CMK (cell line): ENCODE measurements at places on chromosomes 12 and 14.

- DNase-seq = no peak
Observed at GRCh38 chr14:70358631-70359030, 852 bp downstream of the COX16 start.

DNA sequence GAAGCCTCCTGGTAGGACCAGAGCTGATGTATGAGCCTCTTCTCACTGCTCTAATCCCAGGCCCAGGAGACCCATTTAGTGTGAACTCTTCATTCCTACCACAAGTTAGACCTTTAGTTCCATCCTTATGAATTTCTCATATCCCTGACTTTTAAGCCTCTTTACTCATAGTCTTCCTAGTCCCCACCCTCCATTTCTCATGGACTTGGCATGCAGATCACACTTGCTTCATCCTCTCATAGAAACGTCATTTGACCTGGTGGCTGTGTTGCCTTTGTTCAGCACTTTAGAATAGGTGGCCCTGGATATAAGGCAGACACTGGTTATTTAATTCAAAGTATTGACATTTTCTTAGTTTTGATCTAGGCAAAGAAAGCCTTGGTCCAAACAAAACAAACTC lies 99.5 kb downstream of the SLC16A7 start:
- no peak for DNase-seq

GRCh38 chr14:105030836-105031396 lies 10.0 kb upstream of the CDCA4 start:
- no peak for DNase-seq

DNA sequence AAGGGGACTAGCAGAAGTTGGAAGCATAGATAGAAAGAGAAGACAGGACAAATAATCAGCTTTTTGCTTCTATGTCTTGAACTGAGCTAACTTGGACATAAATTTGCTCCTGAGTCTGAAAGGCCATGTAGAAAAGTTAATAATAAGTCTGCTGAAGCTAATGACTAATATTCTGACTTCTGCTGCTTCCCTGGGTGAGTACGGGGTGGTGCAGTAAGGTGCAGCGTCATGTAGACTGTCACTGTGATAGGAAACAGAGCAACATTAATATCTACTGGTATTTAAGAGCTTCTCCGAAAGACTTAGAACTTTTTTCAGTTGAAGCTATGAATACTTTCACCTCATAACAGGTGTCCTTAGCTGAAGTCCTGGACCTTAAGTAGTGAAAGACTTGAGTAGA lies 34.1 kb upstream of the CPM start:
- DNase-seq = no peak

DNA sequence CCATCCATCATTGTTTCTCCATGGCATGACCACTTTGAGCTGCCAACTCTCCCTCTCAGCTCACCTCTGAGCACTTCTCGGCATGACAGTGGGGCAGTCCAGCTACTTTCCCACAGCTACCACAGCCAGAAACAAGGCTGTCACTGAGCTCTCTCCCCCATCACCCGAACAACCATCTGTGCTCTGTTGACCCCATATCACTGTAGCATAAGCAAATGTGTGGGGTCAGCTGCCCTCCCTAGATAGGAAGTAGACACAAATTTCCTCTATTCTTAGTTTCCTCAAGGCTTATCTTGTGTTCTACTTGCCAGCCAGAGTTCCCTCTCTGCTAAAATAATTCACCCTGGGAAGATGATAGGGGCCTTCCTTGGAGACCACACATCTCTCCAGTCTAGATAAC lies 82.6 kb upstream of the FUT8 start:
- peak; percentile 80 for DNase-seq

- no peak for DNase-seq
Observed at GRCh38 chr14:26463136-26463535, 134.7 kb downstream of the NOVA1 start.

DNA sequence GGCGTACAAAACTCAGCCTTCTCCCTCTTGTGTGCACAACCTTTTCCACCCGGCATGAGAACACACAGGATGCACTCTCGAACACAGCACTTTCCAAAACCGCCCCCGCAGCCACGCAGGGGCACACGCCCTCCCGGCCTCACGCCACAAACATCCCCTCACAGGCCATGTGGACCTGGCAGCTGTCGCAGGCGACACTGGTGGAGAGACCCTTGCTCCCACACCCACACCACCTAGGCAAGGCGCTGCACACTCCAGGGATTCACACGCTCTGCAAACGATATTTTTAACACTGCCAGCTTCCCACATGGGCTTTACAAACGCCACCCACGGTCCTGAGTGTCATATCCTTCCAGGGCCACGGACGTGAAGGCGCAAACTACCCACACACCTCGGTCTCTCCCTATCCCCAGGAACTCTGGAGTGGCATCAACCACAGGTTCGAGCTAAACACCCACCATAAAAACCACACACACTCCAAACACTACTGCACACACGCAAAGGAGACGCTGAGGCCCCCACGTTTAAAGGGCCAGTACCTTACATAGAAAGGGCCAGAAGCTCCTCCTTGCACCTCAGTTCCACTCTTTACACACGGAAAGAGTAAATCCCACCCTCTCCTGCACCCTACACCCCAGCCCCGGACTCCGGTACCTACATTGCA lies 12.4 kb upstream of the ITGB7 start:
- no peak for DNase-seq

DNA sequence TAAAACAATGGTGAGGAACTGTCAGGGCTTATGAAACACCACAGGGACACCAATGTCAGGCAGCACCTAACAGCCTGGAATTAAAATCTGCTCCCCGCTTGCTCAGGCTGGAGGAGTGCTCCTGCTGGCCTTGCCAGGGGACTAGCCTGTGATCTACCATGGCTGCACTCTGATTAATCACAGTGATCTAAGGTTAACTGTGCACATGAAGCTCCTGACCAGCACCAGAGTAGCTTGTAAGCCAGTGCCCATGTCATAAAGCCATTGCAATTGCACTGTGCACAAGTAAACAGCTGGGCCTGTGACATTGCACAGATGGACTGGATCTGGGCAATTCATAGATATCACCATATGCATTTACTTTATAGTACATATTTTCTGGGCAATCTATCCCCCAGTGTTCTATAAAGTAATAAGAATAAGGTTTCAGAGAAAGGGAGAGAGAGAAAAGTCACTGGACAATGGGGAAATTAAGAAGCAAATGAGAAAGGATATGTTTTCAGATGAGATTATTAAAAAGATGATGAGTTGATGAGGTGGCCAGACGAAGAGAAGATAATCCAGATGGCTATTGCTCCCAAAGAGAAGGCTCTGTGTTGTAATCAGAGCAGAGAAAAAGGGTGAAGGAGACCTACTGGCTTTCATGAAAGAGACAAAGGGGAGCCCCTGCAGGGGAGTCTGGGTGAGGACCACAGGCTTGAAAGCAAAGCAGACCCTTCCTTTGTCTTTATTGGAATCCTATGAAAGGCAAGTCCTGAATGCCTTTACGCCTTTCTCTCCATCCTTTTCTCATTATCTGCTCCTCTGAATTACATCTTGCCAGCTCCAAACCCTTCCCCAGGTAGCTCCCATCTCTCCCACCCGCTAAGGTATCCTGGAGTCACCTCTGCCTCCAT lies 145.8 kb downstream of the SLC38A6 start:
- DNase-seq = no peak

DNA sequence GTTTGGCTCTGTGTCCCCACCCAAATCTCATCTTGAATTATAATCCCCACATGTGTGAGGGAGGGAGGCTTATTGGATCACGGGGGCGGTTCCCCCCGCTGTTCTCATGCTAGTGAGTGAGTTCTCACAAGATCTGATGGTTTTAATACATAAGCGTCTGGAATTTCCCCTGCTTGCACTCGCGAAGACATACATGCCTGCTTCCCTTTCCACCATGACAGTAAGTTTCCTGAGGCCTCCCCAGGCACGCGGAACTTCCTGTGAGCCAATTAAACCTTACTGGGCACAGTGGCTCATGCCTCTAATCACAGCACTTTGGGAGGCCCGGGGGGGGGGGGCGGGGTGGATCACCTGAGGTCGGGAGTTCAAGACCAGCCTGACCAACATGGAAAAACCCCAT lies 60.8 kb downstream of the R3HDM2 start:
- DNase-seq = no peak

DNA sequence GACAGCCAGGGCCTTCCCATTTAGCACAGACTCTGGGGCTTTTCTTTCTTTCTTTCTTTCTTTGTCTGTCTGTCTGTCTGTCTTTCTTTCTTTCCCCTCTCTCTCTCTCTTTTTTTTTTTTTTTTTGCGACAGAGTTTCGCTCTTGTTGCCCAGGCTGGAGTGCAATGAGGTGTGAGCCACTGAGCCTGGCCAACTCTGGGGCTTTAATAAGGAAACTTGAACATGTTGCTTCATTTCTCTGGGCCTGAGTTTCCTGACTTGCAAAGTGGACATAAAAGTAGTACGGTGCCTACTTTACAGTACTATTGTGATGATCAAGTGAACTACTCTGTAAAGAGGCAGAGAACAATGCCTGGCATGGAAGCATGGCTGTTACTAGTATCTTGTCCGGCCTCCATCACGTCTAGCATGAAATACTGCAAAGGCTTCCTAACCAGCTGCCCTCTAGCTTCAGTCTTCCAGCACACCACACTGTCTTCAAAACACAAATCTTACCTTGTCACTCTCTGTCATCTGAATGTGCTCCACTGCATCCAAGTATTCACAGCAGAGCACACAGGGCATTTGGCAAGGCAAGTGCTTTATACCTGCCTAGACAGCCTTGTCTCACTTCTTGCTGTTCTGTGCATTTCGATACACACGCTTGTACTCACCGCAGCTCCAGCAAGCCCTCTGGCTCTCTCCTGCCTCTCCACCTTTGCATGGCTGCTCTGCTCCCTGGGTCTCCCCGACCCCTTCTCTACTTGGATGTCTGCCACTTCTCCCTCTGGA lies 96.7 kb downstream of the IRF2BPL start:
- no peak for DNase-seq

DNA sequence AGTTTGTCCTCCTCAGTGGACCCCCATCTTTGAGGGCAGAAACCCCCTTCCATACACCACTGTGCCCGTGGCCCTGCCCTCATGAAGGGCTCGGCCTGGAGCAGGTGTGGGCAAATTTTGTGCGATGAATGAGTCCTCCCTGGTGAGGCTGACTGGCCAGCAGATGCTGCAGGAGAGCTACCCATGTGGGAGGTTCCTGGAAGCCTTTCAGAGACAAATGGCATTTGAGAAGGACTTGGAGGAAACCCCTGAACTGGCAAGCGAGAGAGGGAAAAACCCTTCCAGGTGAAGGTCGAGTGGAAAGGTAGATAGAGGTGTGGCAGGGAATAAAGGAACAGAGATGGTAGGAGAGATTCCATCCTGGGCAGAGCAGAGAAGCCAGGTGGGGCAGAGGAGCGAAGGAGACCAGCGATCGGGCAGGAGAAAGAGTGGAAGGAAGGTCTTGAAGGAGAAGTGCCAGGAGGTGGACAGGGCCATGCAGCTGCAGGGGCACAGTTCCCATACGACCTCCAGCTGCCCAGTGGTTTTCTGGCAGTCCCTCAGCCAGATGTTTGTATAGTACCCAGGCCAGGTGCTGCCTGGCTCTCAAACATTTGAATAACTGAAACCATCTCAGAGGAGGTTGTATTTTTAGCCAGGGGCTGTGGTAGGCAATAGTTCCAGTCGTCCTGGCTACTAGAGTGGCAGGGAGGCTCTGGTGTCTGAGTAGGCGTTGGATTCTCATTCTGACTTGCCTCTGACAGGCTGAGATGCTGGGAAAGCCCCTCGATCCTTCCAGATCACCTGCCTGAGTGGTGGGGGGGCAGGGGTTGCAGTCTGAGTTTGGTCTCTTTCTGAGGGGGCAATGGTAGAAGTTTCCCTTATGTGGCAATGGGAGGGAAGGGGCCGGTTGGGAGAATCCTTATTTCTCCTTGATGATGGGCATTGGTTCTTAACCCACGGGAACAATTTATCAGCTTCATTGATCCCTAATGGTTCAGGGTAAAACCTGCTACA lies 40.1 kb downstream of the FBXL14 start:
- DNase-seq = no peak

DNA sequence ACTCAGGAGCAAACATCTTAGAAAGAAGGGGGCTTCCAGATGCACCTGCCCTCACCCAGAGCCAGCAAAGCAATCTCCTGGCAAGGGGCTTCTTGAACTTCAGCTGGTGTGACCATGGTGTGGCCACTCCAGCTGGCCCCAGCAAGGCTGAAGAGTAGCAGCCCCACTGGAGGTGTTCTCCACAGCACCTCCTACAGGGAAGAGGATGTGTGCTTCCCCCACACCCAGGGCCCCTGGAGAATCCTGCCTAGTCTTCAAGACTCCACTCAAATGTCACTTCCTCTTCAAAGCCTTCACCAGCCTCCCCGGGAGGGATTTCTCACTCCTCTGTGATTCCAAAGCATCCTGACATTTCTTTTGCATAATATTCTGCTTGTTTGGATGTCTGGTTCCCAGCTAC lies 8.5 kb downstream of the RAB15 start:
- no peak for DNase-seq

- no peak for DNase-seq
Observed at GRCh38 chr12:54683398-54683797, 35.2 kb upstream of the DCD start.

DNA sequence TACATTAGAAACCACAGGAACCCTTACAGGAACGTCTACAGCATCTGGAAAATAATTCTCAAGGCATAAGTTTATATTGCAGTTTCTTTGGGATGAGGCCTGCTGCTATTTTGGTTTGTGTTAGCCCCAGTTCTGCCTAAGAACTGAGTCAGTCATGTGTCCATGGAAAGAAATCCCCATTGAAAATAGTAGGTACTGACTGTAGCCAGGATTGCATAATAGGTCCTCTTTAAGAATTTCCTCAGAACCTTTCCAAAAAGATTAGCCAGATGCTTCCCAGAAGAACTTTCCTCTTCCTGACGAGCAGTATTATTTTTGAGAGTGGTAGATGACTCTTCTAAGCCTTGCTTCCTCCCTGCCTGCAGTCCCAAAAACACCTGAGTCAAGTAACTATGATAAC lies 52.6 kb downstream of the RASSF8 start:
- DNase-seq = no peak

DNA sequence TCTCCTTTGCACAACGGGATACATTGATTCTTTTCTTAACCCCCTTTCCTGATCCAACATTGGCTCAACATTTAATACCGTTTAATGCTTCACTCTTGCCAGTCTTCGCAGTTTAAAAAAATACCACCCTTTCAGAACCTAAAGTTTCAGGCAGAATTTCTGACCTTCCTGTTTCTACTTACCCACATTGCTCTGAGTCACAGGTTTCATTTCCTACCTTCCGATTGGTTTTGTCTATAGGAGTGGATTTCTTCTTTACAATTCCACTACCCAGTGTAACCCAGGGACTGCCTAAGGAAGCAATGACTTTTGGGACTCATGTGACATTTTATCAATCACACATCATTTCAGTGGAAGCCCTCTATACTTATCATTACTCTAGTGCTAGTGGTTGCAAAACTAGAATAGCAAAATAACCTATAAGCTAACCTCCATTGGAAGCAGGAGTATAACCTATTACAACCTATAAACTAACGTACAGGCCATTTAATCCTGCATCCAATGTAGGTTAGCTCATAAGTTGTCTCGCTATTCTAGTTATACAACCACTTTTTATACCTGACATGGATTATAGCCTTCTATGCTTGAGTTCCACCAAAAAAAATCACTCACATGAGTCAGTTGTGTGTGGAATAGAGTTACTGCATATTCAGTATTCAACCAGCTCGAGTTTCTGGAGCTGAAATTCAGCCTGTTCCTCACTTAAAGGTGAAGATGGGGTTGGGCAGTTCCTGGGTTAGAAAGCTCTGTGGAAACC lies 64.9 kb upstream of the KITLG start:
- DNase-seq = no peak
